Dermis microvascular lymphatic vessel endothelial cell (primary cell): ENCODE measurements at places on chromosomes 1 and 21. TPM values are rescaled to one million over a fixed set of nuclear protein-coding genes. Genes with fewer than 3 reads are reported as not detected.

OR4F29 gene
- total RNA-seq: not detected in 2 replicates

WDR64 gene
- total RNA-seq: not detected in 2 replicates

PLPP3 gene
- 22.6 and 59.7 TPM in 2 replicates for total RNA-seq

PTPRC gene
- total RNA-seq: not detected in 2 replicates
